Nucleus accumbens (tissue), 56 donors: ENCODE measurements at places on chromosomes 4 and X.

DNA sequence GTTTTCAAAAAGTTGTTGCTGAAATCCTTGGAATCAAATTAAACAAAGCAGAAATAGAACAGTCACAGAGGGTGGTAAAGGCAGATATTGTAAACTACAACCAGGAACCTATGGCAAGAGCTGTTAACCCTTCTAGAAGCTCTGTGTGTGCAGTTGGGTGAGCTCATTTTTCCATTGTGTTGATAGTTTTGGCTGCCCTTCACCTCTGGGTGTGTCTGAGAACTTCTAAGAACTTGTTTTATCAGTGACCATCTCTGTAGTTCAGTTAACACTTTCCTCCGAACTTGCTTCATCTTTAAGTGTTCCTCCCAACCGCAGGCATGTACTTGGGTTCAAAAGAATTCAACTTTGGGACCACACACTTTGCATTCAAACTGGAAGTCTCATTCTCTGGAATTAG, 32.7 kb downstream of the RBMX start:
- DNase-seq = no peak

DNA sequence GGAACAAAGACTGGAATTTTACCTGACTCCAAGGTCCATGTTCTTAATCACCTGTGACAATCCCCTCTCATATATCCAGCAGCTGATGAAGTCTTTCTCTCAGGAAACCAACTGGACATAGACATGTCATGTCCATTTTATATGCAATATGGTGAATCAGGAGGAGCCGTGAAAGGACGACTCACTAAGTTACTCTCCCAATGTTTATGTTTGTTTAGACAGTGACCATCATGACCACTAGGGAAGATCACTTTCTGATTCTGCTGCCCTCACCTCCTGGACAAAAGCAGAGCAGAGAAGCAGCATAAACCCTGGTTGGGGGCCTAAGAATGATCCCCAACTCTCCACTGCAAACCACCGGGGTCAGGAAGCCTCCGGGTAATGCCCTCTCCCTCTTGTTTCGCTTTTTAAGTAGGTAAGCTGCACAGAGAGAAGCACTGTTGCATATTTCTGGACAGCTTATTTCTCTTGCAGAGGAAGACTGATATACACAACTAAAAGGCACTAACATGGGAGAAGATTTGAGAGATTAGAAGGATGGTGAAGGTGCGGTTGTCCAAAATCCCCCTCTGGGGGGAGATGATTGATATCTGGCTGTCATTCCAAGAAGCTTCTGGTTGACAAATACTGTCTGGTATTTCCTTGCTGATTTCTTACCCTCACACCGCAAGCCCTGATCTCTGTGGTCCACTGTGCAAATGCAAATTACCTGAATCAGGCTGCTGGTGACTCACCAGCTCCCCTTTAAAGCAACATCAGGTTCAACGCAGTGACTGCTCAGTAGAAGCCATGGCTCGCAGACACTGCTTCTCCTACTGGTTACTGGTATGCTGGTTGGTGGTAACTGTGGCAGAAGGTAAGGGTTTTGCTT, at the start of gene ODAPH:
Gene ODAPH, plus strand, starts transcription at position 773 of the 871 bp plus-strand sequence. Its CDS starts 17 bp downstream, at position 790.
- DNase-seq = no peak

- no peak for DNase-seq
These were observed 33.0 kb downstream of the SMS start for GRCh38 chrX:21973321-21974010.

- no peak for DNase-seq
These were observed 21.6 kb upstream of the REPS2 start for GRCh38 chrX:16924631-16925480.

GRCh38 chr4:113847710-113848109, 86.2 kb upstream of the CAMK2D start:
- no peak for DNase-seq

DNA sequence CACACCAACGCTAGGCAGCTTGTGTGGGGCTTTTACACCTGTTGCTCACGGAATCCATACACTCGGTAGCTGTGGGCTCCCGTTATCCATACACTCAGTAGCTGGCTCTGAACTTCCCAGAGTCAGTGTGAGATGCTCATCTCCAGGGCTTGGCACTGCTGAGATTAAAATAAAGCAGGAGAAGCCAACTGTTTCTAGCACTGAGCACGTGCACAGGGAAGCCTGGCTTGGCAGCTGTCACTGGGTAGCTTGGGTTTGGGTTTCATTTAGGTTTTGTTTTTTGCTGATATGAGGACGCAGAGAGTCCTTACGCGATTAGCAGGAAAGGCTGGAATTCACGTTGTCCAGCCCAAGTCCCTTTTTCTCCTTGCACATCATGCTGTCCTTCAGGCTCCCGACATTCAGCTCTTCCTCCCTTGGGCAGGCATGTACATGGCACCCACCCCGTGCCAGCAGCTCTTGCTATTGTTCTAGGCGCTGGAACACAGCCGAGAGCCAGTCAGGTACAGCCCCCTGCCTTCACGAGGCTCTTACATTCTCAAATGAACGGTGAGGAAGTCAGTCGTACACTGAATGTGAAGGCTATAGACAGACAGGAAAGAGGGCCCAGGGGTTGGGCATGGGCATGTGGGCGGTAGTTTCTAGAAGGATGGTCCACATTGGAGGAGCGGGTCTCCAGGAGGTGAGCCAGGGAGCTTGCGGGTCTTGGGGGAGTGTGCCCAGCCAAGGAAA, 25.9 kb downstream of the NSG1 start:
- no peak for DNase-seq

GRCh38 chr4:5691491-5692132, 16.7 kb downstream of the EVC2 start:
- no peak for DNase-seq

- DNase-seq = no peak
These were observed 4.1 kb upstream of the SOX3 start for GRCh38 chrX:140508958-140509357.

DNA sequence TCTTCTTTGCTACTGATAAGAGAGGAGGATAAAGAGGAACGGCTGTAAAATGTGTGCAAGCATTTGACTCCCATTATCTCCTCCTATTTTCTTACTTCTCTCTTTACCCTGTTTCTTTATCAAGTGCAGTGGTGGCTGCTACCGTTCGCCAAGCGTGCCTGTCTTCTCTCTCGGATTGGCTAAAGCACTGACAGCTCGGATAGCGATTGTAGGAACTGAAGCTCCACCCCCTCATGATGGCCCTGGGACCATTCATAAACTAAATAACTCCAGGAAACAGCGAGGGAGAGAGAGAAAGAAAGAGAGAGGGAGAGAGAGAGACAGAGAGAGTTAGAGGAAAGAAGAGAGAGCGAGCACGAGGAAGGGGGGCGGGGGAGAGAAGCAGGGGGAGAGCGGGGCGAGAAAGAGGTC, 305 bp upstream of the MAB21L2 start:
- DNase-seq = no peak

- no peak for DNase-seq
These were observed 2108.9 kb upstream of the TENM3 start for GRCh38 chr4:180134091-180134866.

GRCh38 chrX:69613946-69614345, 2.0 kb upstream of the EDA start:
- DNase-seq = no peak

DNA sequence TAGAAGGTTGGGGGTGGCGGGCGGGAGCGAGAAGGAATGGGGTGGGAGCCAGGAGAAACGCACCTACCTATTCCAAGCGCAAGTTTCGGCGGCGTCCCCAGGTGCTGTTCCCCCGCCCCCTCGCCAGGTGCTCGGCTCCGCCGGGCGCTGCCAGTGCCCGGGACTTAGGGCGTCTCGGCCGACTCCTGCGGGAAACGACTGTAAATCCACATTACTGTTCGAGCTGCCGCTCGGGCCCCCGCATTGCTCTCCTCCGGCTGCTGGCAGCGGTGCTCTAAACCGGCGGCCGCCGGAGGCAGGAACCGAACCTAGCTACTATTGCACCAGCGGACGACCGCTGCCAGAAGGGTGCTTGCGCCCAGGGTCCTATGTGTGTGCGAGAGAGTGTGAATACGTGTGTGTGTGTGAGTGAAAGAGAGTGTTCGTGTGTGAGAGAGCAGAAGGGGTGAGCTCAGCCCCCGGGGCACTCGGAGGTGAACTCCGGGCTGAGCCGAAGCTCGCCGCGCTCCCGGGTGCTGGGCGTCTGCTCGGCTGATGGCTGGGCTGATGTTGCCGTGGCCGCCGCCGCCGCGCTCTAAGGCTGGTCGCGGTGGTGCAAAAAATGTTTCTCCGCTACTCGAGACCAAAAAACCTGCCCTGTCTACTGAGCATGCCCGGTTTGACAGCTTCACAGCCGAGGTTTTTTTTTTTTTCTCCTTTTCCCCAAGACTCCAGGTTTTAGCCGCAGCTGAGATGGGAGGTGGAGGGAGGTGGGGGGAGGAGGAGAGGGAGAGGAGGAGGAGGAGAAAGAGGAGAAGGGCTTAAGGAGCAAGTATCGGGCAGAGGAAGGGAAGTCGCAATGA, 115.7 kb upstream of the TEX13C start:
- DNase-seq = no peak

GRCh38 chr4:100169491-100170485, 20.5 kb downstream of the DDIT4L start:
- DNase-seq = no peak

- DNase-seq = no peak
These were observed 88.6 kb upstream of the IL1RAPL1 start for GRCh38 chrX:28498658-28499057.

DNA sequence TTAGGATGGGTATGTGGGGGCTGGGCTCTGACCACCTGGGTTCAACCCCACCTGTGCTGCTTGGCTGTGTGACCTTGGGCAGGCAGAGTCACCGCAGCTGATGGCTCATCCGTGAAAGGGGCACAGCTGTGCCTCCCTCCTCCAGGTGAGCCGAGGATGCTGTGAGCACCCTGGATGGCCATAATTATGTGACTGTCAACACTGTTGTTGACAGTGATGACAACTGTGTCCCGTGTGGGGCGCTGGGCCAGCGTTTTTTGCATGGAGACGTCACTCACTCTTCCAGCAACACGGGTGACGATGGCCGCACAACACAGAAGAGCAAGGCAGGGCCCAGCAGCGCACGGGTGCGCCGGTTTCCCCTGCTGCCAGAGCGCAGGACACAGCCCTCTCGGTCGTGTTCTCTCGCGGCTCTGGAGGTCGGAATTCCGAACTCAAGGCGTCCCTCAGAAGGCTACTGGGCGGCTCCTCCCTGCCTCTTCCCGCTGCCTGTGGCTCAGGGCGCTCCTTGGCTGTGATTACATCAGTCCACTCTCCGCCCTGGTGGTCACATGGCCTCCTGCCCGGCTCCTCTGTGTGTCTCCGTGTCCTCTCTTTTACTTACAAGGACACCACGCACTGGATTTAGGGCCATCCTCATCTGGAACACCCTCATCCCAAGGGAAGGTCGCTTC, 1.3 kb downstream of the SH3TC1 start:
- no peak for DNase-seq

DNA sequence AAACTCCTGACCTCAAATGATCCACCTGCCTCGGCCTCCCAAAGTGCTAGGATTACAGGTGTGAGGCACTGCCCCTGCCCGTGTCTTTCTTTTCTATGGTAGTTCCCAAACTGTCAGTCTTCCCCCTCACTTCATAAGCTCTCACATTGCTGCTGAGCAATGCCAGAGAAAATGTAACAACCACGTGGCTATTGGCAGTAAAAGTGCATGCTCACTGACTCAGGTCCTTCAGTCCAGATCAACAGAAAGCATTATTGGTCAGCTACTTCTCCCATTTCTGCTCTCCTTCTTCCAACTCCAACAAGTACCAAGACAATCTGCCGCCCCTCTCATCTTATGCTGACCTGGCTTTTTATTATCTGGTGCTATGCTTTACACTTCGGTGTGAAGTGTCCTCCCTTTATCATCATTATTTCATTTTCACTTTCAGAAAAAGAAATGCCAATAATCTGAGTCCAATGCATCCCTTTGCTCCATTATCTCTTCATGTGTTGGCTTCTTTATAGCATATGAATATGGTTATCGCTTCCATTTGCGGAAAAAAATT, 133.8 kb upstream of the UGT8 start:
- DNase-seq = no peak

DNA sequence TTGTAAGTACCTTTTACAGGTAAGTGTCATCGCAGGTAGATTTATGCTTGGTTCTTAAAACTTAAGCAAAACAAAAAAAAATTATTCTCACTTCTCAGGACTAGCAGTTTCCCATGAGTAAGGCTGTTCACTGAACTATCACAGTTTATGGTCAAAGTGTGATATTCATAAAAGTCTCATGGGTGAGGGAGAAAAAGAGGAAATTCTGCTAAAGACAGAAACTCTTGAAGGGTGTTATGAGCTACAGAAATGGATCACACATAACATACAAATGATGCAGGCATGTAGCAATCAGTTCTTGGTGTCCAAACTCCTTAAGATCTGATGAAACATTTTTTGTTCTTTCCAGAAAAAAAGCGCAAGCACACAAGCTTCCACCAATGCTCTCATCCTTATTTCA, 8.5 kb downstream of the RAB9A start:
- no peak for DNase-seq

DNA sequence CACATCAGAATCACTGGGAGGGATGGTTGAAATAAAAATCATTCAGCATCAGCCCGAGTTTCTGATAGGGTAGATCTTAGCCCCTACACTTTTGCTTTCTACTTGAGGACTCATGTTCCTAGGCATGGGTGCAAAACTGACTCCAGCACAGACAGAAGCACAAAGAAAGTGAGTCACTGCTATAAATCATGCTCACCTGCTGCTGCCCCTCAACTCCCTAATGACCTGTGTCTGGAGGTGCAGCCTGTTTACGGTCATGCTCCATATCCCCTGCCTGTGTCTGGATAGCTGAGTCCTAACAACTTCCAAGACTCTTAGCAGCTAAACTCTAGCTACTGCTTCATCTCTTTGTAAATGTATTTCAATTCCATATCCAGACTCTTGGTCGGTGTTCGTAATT, 57.8 kb downstream of the ADGRA3 start:
- no peak for DNase-seq

DNA sequence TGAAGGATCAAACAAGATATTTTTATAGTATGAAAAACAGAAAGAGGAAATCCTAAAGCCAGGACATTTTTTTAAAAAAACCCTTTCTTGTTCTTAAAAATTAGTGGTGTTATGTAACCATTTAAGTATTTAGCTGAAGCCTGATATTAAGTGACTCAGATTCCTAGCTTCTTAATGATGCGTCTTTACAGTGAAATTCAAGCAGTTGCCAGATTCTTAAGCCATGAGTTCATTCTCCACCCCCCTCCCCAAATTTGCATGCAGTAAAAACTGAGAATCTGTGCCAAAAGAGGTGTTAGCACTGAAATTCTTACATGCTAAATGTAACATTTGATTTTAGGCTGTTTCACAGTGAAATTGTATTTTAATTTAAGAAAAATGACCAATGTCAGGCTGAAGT, 180.8 kb downstream of the RAPGEF2 start:
- DNase-seq = no peak

DNA sequence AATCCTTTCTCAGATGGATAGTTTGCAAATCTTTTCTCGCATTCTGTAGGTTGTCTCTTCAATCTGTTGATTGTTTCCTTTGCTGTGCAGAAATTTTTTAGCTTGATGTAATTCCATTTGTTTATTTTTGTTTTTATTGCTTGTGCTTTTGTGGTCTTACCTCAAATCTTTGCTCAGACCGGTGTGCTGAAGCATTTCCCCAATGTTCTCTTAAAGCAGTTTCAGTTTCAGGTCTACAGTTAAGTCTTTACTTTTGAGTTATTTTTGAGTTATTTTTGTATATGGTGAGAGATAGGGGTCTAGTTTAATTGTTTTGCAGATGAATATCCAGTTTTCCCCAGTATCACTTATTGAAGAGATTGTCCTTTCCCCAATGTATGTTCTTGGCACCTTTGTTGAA, 18.2 kb upstream of the SLC25A14 start:
- no peak for DNase-seq
